ENCODE measurements at places on chromosomes 1 and 21.

DNA sequence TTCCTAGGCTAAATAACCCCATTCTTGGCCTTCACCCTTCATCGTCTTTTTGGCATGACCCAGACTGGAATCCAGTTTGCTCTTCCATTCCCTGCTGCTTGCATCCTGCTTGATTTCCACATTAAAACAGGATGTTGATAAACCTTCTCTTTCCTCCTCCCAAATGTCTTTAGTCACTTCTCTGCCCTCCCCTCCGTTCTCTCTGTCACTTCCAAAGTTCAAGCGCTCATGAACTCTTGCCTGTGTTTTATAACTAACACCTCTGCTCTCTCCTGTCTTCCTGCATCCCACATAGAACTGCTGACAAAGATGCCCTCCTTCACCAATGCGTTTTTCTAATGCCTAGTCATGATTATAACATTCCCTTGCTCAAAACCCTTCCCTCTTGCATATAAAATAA, 65.6 kb upstream of the SLC44A3 start:
- no peak for DNase-seq

- no peak for DNase-seq
Measured at GRCh38 chr1:22295856-22296255, 153.0 kb upstream of the WNT4 start.

DNA sequence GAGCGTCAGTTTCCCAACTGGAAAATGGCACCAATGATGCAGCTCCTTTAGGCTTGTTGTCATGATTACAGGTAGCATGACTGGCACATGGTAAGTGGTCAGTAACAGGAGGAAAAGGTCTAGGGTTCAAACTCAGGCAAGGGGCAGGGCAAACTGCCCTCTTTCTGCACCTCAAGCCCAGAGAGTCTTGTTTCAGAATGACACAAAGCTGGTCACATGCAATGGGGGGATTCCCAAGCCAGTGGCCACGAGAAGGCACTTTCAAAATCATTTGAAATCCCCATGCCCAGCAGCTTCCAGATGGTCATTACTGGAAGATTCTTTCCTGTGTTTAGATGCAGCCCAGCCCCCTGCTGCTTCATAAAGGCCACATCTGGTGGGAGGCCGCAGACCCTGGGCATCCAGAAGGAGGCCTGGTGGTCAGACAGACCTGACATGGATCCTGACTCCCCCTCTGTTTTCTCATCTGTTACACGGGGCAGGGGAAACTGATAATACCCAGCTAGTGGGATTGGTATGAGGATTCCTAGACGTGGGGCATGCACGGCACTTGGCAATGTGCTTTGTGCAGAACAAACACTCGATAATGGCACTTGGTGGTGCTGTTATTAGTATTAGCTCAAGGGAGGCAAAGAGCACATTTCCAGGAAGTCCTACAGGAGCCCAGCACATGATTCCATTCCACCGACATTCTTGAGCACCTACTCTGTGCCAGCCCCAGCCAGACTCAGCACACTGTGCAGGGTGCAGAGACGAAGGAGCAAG, 6.9 kb upstream of the PLA2G2D start:
- DNase-seq: no peak

DNA sequence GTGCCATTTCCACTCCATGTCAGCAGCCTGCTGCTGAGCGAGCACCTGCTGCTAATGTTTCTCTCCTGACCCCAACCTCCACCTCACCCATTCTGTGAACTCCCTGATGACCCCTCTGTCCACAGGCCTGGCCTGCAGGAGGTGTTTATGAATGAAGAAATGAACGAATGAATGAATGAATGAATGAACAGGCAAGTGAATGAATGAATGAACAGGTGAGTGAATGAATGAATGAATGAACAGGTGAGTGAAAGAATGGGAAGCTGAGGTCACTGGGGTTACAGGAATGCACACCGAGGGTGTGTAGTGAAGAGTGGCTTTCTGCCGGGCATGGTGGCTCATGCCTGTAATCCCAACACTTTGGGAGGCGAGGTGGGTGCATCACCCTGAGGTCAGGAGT, 173.4 kb downstream of the IGSF21 start:
- no peak for DNase-seq

- no peak for DNase-seq
Measured at GRCh38 chr1:31957701-31958674, 19.8 kb upstream of the PTP4A2 start.

Measured in stimulated activated CD4-positive, alpha-beta T cell treated with anti-CD3 and anti-CD28 coated beads, TNF-alpha, amount 100 ng/mL, for 24 hours (primary cell).